ENCODE measurements at places on chromosomes 5 and 9. TPM values are rescaled to one million over a fixed set of nuclear protein-coding genes. Genes with fewer than 3 reads are reported as not detected.

DNA sequence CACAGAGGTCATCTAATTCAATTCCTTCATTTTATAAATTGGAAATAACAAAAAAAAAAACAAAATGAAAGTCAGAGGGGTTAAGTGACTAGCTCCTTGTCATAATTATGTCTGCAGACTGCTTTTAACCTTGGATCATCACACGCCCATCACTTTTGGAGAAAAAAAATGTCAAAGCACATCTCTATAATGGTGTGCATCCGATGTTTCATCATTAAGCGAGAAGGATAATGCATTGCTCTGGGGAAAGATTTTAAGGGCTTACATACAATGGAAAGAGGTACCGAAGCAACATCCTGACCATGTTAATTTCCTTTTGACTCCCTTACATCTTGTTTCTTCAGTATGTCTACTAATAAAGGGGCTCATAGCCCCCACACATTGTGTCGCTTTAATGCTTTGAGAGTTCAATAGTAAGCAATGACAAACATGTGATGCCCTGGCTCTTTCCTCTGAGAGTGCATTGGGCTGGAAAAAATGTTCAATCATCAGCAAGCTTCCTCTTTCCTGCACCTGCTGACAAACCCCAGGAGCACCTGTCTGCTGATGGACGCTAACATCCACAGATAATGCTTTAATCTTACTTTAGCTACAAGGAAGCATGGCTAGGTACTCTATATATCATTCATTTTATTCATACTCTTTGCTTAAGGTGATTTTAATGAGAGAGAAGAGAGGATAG, 242.2 kb downstream of the SMARCA2 start:
- no peak for DNase-seq

DNA sequence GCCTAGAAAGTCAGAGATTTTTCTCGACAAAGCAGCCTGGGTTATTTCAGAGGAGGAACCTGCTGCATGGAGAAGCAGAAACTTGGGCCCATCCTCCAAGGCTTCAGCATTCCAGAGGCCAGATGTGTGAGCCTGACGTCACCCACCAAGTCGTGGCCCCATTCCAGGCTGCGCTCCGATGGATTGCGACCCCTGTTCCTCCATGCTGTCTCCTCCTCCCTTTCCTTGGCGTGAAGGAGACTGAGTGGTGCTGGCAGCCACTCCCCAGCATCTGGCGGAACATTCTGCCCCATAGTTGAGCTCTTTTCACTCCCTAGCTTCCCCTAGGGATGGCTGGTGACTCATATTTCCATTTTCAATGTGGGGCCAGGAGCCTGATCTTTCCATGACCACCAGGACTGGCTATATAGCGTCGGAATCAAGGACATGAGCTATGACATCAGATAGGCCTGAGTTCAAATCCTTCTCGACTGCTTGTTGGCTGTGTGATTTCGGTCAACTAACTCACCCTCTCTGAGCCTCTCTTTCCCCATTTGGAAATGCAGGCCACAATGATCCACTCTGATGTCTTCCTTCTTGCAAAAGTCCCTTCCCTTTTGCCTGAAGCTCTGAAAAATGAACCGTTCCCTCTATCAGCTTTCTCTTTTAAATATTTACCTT, 24.5 kb upstream of the DUSP1 start:
- DNase-seq = peak; percentile 87

DNA sequence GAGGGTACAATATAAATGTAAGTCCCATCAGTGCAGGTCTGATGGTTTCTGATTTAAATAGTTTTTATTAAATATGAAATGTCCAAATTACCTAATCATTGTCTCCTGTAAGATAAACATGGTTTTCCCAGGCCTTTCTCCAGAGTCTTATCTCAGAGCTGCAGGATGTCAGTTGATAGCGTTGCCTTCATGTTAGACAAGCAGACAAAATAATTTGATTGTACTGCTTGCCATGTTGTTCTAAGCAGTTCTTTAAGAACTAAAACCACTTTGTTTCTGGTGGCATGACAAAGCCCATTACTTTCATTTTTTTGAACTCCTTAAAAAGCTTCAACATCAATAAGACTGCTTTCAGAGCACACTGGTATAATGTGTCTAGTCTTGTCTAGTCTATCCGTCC, 1073.5 kb downstream of the MAT2B start:
- no peak for DNase-seq

GRCh38 chr9:84169240-84169639, 171.3 kb downstream of the SLC28A3 start:
- peak; percentile 38 for DNase-seq

GRCh38 chr5:144015961-144016360, 154.5 kb downstream of the YIPF5 start:
- no peak for DNase-seq

DNA sequence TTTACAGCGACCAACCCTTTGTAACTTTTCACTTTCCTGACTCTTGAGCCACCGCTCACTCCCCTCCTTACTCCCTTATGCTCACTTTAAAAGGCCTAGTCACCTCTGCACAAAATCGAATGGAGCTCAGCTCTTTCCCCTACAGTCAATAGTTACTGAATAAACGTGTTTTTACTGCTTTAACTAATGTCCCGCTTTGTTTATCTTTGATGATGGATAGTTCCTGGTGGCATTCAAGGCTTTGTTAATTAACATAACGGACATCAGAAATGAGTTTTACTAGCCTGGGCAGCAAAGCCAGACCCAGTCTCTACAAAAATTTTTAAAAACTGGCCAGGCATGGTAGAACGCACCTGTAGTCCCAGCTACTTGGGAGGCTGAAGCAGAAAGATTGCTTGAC, 5.0 kb downstream of the SERINC5 start:
- no peak for DNase-seq

- DNase-seq = no peak
These were observed 27.7 kb downstream of the MLLT3 start for GRCh38 chr9:20594608-20595007.

DNA sequence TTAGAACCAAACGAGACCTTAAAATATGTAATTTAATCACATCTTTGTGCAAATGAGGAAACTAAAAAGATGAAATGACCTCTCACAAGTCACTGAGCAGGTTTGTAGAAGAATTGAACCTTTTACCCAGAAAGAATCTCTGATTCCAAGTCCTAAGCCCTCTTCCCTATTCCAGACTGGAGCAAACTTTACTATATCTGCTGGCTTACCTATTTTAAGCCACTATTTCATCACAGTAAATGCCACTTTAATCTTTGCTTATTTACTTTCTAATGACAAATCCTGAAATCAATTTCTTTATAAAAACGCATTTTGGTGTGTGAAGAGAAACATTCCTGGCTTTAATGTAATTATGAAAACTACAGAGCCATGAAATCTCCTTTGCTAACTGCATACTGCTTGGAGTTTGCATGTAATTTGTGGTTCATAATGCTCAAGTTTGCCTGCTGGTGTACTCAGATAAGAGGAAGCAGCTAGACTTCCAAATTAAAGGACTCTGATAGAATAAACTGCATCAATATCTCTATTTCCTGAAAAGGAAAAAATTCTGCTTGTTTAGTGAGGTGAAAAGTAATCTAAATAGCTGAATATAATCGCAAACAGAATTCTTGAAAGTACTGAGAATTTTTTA, 121.2 kb downstream of the RAB3C start:
- DNase-seq = no peak

BTNL8 gene
- 0.71 TPM for total RNA-seq

ADAMTS12 gene
- 13.4 TPM for total RNA-seq

FRMD3 gene
- 0.96 TPM for total RNA-seq

OCLN gene
- 6.5 TPM for total RNA-seq
